A375 (cell line): ENCODE measurements at places on chromosomes 6 and 20. TPM values are rescaled to one million over a fixed set of nuclear protein-coding genes. Genes with fewer than 3 reads are reported as not detected.

The C20orf141 gene
- total RNA-seq, result 1.7 TPM in 1 of 2 replicates, not detected in the other

The BPIFA1 gene
- total RNA-seq, result not detected in 2 replicates

The FKBP1C gene
- 0.11 TPM in 2 replicates for total RNA-seq

The DEFB132 gene
- total RNA-seq, result not detected in 2 replicates

The CST4 gene
- total RNA-seq, result not detected in 2 replicates
